ENCODE measurements at places on chromosomes 11 and 22.

GRCh38 chr11:16945671-16946469 is 68.3 kb downstream of the PLEKHA7 start:
- peak; percentile 35 for DNase-seq

GRCh38 chr11:11538277-11538960 is 83.4 kb downstream of the GALNT18 start:
- no peak for DNase-seq

DNA sequence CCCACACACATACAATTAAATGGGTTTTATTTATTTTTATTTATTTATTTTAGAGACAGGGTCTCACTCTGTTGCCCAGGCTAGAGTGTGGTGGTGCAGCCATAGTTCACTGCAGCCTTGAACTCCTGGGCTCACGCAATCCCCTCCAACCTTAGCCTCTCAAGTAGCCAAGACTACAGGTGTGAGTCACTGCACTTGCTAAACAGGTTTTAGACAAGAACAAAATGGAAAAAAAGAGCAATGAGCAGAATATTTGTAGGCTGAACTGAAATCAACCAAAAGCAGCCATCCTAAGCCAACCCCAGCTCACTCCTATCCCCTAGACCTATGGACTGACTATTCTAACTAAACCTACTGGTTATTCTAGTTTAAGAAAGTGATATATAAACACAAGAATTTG is 37.8 kb downstream of the MRE11 start:
- DNase-seq = no peak

DNA sequence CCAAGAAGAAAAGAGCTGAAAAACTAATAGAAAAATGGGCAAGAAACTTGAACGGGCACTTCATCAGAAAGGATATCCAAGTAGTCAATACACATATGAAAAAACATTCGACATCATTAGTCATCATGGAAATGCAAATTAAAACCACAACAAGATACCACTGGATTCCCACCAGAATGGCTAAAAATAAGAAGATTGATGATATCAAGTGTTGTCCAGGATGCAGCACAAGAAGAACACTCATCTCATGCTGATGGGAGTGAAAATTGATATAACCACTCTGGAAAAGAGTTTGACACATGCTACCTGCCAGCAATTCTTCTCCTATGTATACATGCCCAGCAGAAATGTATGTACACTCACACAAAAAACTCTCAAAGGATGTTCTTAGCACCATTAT is 26.9 kb upstream of the SCUBE2 start:
- DNase-seq = no peak

DNA sequence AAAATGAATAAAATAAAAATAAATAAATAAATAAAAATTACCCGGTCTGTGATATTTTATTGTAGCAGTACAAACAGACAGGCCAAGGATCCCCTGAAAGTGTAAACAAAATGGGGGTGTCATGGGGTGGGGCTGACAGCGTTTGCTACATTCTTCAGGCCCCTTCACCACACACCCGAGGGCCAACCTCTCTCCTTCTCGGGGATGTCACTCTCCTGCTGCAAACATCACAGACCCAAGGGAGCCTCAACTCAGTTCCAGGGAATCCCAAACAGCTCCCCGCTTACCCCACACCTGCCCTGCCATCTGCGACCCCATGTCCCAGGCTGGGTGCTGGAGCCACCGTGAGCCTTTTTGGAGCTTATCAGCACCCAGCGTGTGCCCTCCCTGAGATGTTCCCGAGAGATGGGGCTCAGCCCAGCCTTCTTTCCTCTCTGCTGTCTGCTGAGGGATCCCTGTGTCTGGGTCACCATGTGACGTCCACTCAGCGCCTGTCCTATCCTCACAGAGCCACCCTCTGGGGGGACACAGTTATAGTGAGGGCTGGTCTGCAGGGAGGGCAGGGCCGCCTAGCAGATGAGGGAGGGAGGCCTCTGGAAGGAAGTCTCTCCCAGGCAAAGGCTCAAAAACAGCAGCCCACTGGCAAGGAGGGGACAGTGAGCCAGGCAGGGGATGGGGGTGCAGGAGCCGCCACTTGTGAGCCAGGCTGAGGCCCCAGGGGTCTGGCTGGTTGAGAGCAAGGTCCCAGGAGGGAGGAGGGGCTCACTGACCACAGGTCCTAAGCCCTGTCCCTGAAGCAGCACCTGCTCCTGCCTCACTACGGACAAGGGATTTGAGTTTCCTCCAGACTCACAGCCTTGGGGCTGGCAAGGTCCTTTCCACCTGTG is 1041.6 kb downstream of the BRD1 start:
- no peak for DNase-seq
